Activated naive CD4-positive, alpha-beta T cell treated with anti-CD3 and anti-CD28 coated beads for 36 hours (primary cell): ENCODE measurements at places on chromosomes 2 and 18. TPM values are rescaled to one million over a fixed set of nuclear protein-coding genes. Genes with fewer than 3 reads are reported as not detected.

- peaks cover 40% of the 10 kb centered on the region for H3K36me3 ChIP-seq
- peaks cover 51% of the 10 kb centered on the region for H3K4me1 ChIP-seq
- DNase-seq: no peak
- H3K27ac ChIP-seq: no peak overlapping the region
These were observed 2.0 kb downstream of the ANKAR start for GRCh38 chr2:189676471-189676870.

- H3K4me1 ChIP-seq: no peaks in the 10 kb centered on the region
- no peak overlapping the region for H3K4me3 ChIP-seq
- no peaks in the 10 kb centered on the region for H3K36me3 ChIP-seq
These were observed 46.7 kb upstream of the B3GNT7 start for GRCh38 chr2:231348704-231349373.

DNA sequence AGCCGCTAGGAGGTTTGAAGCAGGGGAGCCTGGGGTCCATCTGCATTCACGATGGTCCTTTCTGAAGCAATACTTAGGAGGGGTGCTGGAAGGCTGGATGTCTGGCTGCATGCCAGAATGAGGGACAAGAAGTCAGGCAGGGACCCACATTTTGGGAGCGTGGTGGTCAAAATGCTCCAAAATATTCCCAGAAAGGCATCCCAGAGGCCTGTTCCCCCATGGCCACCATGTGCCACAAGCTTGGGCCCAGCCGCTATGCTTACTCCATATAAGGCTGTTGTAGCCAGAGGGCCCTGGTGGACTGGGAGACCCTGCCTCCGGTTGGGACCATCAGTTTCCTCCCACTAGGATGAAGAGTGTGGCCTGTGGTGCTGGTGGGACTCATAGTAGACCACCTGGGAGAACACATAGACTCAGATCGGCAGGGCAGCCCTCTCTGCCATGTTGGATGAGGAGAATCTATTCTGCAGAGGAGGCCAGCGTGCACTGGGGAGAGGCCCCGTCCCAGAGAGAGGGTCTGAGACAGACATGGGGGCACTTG lies 3.6 kb upstream of the PROM2 start:
- H3K4me3 ChIP-seq: no peak overlapping the region
- no peak for DNase-seq
- no peaks in the 10 kb centered on the region for H3K4me1 ChIP-seq

Gene CFC1
- not detected for total RNA-seq

Gene B4GALT6
- total RNA-seq: 3.6 TPM

Gene PPIG
- total RNA-seq: 56.6 TPM

Gene CDK5R2
- not detected for total RNA-seq

Gene PROKR1
- total RNA-seq: not detected

Gene STK11IP
- 32.1 TPM for total RNA-seq
